Stimulated activated CD4-positive, alpha-beta T cell treated with anti-CD3 and anti-CD28 coated beads, Interleukin-12 subunit alpha, Interleukin-12 subunit beta, amount 100 ng/mL, for 4 hours (primary cell): ENCODE measurements at places on chromosomes 2 and 18.

- DNase-seq: no peak
These were observed 9.5 kb downstream of the AQP12A start for GRCh38 chr2:240701091-240701735.

DNA sequence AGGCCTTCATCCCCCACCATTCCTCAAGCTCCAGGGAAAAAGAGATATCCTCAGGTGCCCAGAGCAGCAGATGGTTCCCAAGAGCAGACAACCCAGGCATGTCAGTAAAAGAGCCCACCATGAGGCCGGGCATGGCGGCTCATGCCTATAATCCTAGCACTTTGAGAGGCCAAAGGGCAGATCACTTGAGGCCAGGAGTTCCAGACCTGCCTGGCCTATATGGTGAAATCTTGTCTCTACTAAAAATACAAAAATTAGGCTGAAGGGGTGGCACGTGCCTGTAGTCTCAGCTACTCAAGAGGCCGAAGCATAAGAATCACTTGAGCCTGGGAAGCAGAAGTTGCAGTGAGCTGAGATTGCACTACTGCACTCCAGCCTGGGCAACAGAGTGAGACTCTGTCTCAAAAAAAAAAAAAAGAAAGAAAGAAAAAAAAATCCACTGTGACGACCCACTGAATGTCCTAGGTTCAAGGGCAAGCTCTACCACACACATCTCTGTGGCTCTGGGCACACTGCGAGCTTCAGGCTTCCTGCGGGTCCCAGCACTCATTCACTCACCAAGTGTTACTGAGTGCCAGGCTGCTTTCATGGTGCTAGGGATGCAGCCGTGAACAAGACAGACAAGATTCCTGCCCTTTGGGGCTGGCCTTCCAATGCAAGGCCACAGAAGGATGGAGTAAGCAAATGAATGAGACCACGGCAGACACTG lies 6.5 kb upstream of the DUSP2 start:
- no peak for DNase-seq

- no peak for DNase-seq
These were observed 555.2 kb upstream of the FANCL start for GRCh38 chr2:58796239-58796910.

DNA sequence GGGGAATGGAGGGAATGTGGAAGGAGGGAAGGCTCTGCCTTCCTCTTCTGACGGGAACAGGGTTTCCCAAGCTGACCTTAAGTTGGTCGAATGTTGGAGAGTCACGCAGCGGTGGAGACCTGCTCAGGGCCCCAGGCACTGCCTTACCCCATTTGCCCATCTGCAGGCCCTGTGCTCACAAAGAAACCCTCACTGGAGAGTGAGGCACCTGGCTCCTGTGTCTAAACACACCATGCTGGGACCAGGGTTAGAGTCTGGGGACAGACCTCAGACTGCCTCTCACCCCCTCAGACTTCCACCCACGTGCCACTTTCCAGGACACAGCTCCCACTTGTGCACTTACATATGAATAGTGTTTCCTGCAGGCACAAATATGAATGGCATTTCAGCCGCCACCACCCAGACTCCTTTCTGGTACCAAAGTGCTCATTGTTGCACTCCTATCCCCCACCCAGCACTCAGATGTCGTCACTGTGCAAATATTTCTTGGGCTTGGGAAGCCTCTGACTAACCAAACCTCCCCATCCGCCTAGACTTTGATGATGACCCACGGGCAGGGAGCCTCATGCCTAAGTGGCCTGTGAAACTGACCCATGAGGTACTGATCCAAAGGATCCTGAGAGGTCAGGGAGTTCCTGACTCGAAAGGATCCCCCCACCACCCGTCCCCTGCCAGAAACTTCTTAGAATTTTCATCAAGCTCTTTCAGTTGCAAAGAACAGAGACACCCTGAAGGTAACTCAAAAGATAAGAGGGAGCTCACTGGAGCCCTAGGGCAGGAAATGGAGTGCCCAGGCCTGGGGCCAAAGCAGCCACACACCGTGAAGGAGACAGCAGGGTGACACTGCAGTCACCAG lies 78.3 kb downstream of the STPG4 start:
- no peak for DNase-seq

DNA sequence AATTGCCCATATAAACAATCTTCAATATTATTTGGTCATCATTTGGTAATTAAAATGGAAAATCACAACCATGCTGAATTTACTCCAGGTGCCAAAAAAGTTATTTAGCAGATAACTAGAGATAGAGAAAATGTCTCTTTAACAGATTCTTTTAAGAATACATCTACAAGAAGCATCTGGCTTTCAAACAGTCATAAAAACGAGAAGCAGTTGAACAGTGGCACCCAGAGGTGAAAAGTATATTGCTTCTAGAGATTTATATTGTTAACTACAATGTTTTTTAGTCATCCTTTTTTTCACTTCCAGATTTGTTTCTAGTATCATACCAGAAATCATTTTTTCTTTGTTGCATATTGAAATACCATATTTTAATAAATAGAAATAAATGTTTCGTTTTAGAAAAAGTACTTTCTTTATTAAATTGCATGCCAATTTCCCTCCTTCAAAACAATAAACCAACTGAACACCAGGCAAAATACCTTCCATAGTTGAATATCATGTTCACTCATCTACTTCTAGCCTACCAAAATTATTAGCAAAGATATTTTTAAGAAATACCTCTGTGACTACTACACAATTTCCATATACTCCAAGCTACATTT lies 65.4 kb upstream of the HNRNPA3 start:
- no peak for DNase-seq

DNA sequence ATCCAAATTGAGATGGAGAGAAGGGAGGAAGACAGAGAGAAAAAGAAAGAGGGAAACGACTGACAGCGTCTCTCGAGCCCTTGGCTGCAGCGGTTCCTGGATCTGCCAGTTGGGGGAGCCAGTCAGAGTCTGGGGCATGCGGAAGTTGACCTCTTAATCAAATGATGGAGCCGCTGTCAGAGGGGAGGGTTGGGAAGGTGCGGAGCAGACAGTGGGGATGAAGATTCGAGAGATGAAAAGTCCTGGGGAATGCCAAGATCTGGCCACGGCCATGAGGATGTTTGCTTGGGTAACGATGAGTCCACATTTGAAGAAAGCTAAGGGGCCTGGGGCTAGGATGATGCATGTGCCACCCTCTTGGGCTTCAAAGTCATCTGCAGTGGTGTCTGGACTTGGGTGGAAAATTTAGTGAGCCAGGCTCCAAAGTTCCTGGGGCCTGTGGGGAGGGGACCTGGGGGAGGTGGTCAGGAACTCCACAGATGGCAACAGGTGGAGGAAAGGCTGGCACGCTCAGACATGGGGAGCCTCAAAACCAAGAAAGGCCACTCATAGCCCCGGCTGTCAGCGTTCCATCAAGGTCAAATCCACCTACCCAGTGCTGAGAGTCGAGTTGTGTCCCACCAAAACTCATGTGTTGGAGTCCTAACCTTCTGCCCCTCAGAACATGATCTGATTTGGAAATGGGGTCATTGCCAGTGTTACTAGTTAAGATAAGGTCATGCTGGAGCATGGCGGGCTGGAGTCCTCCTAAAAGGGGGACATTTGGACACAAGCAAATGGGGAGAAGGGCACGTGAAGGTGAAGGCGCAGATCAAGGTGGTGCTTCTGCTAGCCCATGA lies 200.1 kb downstream of the NDUFA10 start:
- DNase-seq: no peak

DNA sequence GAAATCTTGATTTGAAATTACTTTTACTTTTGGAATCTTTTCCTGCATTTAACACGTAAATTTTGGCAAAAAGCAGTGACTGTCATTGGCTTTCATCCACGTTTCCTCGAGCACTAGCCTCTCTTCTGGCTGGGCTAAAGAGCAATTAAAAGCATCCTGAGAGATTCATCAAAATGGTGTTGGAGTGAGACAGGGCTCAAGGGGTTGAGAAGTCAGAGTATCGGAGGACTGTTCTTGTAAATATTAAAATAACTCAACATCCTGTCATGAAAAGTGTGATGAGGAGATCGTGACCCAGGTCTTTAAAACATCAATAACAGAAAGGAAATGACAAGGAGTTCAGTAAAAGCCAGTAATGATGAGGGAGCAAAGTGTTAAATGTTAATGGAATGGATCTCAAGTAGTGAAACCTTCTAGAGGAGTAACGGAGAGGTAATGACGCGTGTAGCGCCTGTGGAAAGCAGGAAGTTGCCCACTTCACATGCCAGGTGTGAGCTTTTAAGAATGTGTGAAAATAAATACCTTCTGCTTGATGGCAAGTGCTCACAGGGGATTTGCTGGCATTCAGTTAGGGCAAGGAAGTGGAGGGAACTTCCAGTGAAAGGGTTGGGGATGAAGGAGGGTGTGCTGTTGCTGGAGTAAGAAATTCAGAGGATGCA lies 754.4 kb downstream of the ADCYAP1 start:
- no peak for DNase-seq

GRCh38 chr2:60552078-60552850 lies 1.2 kb downstream of the BCL11A start:
- no peak for DNase-seq

DNA sequence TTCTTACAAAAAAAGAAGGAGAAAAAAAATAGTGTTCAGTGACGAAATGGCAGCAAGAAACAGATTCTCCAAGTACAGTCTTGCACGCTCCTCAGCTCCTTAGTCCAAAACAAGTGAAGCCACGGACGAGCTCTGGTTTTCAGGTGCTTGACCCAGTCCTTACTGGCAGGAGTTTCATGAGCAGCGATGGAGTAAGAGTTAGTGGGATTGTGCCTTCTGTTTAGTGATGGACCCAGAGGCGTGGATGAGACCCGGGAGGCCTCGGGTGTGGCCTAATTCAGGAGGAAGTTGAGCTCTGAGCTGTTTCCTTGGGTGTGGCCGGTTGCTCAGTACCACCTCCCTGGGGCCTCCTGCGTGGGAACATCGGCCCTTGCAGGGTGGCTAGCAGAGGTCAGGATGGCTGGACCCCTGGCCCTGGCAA lies 52.0 kb downstream of the KIF5C start:
- DNase-seq: peak; percentile 10

DNA sequence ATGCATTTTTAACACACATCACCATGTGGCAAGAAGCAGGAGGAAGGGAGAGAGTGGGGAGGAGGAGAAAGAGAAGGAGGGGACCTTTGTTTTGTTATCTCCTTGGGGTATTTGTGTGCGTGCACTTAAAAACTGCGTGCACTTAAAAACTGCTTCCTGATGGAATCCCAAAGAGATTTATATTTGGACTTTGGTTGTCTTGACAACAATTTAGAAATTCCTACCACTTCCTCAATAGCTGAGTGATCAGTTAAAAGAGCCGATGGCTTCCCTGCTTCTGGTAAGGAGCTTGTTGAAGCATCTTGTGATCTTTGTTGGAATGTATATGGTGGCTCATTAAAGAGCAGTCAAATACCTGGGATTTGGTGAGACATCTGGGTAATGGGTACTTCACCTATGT lies 4.5 kb downstream of the RAB31 start:
- DNase-seq: no peak

DNA sequence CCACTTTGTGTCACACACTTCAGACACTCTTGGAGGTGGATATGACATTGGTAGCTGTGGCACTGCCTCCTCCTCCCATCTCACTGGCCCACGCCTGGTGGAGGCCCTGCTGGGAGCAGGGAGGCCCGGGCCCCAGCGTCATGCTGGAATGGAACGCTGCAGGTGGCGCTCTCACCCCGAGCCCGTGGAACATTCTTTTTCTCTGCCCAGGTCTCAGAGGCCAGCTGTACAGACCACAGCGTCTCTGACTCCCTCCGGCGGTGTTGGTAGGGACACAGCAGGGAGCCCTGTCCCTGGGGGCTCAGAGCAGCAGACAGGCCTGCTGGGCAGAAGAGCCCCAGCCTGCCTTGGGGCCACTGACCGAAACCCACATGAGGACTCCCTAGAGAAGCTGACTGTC lies 218.1 kb downstream of the TWIST2 start:
- no peak for DNase-seq

- no peak for DNase-seq
These were observed 565.7 kb upstream of the ZEB2 start for GRCh38 chr2:145085612-145086011.

GRCh38 chr2:216188559-216188850 lies 79.4 kb downstream of the XRCC5 start:
- no peak for DNase-seq

- DNase-seq: no peak
These were observed 549.0 kb upstream of the PKDCC start for GRCh38 chr2:41498781-41499180.

- DNase-seq: no peak
These were observed 90.3 kb downstream of the SP3 start for GRCh38 chr2:173874894-173875237.

DNA sequence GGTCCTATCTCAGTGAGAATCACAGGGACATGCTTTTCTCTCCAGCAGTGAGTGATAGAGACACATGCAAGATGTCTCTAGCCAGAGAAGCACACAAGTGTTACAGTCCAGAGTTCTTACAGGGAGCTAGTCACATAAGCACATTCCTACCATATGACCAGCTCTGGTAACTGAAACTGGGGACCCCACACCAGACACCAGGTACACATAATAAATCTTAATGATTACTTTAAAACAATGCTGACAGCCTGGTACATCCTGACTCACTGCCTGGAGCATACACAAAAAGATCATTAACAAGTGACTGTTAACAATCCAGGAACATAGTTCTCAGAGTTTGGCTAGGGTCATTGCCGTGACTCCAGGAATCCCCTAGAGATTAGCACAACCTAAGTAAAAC lies 53.6 kb downstream of the GALNT1 start:
- DNase-seq: no peak

- no peak for DNase-seq
These were observed 33.5 kb upstream of the CD226 start for GRCh38 chr18:69980982-69981804.

GRCh38 chr18:75068682-75069435 lies 140.1 kb downstream of the PTGR3 start:
- DNase-seq: no peak

DNA sequence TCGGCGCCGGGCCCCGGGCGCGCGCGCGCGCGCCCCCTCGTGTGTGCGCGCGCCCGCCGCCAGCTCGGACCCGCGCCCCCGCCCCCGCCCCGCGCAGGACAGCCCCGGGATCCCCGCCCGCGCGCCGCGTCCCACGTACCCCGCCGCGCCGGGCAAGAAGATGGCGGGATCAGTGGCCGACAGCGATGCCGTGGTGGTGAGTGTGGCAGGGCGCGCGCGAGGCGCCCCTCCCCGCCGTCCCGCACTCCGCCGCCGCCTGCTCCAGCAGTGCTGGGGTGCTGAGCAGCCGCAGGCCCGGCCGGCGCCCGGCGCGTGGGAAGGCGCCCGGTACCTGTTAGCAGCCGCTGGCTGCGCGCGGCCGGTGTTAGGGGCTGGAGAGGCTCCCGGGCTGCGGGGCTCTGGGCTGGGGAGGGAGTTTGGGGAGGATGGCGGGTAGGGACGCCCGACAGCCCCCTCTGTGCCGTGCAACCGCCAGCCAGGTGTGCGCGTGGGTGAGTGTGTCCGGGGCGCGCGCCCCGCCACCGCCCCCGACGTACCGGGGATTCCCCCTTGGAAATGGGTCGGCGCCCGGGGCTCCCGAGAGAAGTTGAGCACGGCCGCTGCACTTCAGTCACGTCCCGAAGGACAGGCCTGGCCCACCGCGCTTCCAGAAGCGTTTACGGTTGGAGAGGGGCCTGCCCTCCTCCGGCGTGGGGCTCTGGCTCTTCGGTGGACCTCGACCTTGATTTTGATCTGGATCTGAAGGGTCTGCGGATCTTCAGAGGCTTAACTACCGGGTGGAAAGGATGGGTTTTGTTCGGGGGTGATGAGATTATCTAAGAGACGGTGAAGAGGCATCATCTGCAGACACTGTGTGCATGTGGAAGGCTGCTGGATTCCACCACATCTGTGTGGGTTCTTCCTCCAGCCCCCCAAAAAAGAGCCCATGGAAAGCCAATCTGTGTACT lies 697 bp downstream of the LGALSL start:
- DNase-seq: peak; percentile 42
